Dorsolateral prefrontal cortex (tissue), 122 donors: ENCODE measurements at places on chromosomes 4 and X.

- no peak for DNase-seq
Observed at GRCh38 chrX:119942173-119942819, 1.3 kb downstream of the NKAP start.

DNA sequence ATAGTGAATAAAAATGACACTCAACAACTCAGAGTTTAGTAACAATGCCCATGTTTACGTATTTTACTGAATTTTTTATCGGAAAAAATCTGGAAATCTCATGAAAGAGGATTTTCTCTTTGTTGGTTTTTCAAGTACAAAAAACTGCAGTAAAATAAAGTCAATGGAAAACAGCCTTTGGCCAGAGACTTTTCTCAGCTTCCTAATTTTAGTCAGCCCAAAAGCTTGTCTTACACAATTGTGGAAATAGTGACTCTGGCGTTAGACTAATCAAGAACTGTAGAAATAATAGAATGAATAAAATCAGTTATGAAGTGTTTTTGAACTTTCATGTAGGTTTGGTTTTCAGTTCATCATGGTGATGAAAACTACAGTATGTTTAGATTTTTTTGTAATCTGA lies 234.7 kb downstream of the DKK2 start:
- DNase-seq: no peak

- no peak for DNase-seq
Observed at GRCh38 chr4:39435659-39436563, 22.8 kb downstream of the RPL9 start.

DNA sequence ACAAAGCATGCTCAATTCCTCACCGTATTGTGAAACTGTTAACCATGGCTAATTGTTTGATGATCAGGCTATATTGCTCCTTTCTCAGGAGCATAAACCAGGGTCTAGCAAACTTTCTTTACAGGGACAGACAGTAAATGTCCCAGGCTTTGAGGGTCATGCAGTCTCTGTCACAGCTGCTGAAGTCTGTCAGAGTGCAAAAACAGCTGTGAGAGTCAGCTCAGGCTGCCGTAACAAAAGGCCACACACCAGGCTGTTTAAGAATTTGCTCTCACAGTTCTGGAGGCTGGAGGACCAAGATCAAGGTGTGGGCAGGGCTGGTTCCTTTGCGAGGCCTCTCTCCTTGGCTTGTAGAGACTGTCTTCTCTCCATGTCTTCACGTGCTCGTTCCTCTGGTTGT lies 75.6 kb downstream of the GPR143 start:
- DNase-seq: no peak

GRCh38 chrX:11760958-11761357 lies 2.9 kb downstream of the MSL3 start:
- no peak for DNase-seq

- DNase-seq: no peak
Observed at GRCh38 chrX:117838581-117839331, 277.9 kb downstream of the KLHL13 start.

DNA sequence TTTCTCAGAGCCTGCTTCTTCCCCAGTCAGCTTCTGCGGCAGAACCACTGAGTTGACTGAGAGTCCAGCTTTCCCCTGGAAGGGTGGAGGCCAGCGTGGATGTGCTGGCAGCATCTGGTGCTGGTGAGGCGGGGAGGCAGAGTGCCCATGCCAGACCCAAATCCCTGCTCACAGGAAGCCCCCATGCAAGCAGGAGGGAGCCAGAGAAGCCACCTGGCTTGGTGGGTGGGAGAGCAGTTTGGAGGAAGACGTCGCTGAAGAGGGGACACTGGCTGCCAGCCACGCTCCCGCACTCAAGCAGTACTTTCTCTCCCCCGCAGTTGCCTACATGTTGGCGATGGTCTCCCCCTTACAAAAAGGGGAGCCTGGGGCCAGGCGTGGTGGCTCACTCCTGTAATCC lies 6.0 kb downstream of the PDZD4 start:
- DNase-seq: no peak

DNA sequence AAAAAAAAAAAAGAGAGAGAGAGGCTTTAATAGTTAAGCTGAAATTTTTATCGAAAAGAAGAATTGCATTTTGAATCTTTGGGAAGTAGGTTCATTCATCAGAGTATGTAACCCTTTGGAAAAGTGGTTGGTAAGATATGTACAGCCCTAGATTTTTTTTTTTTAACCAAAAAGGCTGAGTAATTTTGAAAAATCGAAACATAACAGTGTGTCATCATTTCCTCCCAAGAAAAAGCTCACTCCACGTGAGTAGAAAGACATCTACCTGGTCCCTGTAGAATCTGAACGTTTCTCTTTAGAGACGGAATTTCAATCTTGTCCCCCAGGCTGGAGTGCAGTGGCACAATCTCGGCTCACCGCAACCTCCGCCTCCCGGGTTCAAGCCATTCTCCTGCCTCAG lies 16.2 kb downstream of the SHOX start:
- no peak for DNase-seq

GRCh38 chr4:142331132-142331531 lies 515.0 kb downstream of the INPP4B start:
- no peak for DNase-seq

DNA sequence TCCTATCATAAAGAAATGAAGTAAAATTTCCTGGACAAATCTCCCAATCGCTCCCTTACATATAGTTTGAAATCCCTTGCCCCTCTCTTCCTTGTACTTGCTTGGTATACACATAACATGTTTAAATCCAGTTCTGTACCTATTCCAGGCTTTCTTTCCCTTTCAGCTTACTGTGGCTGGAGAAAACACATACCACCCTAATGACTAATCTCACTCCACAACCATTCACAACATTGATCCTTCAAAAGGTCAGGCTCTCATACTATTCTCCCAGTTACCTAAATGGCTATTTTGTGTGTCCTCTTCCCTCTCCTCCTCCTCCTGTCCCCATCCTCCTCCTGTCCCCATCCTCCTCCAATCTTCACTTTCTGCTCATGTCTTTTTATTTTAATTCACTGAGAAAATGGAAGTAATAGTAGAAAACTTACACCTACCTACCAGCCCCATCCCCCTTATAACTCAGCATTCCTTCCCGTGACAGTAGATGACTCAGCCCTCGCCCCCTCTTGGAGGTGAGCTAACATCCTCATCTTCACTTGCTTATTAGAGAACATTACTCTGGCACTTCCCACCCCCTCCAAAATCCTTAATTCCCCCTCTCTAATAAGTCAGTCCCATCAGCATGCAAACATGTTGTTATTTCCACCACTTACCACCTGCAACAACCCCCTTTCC lies 77.5 kb downstream of the IL15 start:
- no peak for DNase-seq

GRCh38 chr4:5079581-5079980 lies 28.3 kb downstream of the STK32B start:
- no peak for DNase-seq

DNA sequence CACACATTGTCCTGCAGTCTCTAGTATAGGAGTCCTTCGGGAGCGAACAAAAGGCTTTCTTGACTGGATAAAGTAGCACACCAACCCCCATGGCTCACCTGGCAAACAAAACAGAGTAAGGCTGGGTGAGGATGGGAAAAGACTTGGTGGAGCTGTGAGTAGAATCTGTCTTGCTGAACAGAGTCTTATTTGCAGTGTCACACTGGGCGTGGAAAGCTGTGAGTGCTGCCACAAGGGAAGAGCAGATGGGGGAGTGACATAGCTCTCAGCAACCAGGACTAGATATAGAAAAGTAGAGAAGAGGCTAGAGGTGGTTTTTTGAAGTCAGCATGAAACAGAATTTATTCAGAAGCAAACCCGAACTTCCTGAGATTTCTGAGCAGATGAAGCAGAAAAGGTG lies 137.2 kb upstream of the ESX1 start:
- no peak for DNase-seq

DNA sequence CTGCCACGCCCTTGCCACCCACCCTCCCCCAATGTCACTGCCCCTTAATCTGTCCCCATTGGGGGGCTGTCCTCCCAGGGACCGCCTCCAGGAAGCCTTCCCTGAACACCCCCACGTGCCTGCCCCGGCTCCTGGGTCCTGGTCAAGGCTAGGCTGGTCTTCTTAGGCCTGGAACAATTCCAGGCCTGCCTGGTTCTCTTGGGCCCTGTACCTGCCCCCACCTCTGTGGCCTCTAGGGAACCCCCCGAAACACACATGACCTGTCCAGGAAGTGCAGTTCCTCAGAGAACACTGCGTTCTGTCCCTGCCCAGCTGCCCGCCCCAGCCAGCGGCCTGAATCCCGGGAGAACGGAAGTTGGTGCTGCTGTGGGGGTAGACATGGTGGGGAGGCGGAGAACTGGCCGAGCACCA lies 5.1 kb downstream of the MXD4 start:
- DNase-seq: peak; percentile 27

DNA sequence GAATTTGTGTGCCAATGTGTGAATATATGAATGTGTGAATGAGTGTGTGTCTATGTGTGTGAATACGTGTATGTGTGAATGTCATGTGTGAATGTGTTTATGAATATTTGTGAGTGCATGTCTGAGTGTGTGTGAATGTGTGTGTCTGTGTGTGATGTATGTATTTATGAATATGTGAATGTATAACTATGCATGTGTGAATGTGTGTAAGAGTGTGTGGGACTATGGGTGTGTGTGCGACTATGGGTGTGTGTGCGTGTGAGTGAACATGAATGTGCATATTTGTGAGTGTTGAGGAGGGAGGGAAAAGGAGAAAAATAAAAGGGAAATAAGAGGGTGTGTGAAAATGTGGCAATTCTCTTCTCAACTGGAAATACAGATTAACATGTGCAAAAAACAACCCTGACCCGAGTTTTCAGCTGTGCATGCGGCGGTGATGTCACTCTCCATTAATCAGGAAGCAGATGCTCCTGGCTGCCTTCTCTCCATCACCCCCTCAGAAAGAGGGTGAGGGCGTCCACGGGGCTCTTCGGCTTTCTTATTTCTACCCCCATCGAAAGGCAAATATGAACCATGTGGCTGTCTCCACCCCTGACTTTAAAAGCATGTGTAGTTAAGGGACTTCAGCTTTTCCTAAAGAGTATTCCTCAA lies 219.8 kb downstream of the MAML3 start:
- DNase-seq: no peak

GRCh38 chr4:89715631-89716030 lies 121.3 kb downstream of the SNCA start:
- DNase-seq: no peak

GRCh38 chr4:72243641-72244040 lies 211.8 kb downstream of the NPFFR2 start:
- DNase-seq: no peak

DNA sequence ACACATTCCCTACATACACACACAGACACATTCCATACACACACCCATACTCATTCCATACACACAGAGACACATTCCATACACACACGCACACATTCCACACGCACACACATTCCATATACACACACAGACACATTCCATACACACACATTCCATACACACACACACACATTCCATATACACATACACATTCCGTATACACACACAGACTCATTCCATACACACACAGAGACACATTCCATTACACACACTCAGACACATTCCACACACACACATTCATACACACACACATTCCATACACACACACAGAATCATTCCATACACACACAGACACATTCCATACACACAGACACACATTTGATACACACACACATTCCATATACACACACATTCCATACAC lies 15.2 kb downstream of the LINC00632 start:
- DNase-seq: no peak

GRCh38 chrX:13283950-13284546 lies 35.8 kb downstream of the ATXN3L start:
- DNase-seq: no peak

GRCh38 chr4:79651456-79651855 lies 243.4 kb upstream of the GK2 start:
- no peak for DNase-seq

DNA sequence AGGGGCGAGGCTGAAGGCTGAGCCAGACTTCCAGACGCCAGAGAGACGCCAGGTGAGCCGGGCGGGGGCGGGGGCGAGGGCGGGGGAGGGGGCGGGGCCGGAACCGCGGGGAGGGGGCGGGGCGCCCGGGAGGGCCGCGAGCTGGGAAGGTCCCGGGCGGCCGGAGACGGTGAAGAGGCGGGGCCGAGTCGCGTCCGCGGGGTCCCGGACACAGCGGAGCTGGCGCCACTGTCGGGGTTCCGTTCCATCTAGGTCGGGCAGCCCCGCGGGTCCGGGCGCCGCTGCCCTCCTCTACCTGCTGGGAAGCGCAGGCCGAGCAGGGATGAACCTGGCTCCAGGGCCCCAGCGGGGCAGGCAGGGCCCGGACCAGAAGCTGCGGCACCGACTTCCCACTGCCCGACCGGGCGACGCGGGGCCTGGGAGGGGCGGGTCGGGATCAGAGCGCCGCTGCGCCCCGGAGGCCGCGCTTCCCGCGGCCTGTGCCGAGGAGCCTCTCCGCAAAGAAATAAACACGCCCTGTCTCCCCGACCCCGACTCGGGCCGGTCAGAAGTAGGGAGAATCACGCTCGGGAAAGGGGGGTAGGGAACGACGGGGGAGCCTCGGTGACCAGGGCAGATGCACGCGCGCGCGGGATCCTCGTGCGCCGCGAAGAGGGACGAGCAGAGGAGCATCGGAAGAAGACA lies 10.6 kb downstream of the HMX1 start:
- DNase-seq: no peak

GRCh38 chrX:70453024-70453618 lies 8.5 kb downstream of the DLG3 start:
- DNase-seq: no peak

DNA sequence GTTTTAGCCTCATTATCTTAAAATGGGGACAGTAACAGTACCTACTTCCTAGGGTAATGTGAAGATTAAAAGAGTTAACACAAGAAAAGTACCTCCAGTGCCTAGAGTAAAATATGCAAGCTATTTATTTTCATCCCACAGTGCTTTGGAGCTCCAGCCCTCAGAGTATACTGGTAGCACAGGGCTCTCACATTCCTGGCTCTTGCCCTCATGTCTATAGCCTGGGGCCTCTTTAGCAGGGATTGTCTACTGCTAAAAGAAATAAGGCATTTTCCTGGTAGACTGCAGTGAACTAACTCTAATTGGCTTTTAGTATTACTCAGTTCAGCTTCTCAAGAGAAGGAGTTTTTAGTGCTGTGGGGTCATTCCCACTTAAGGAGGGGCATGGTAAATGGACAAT lies 60.8 kb downstream of the RRAGB start:
- DNase-seq: no peak

GRCh38 chrX:45806410-45807121 lies 605.9 kb upstream of the DIPK2B start:
- no peak for DNase-seq

DNA sequence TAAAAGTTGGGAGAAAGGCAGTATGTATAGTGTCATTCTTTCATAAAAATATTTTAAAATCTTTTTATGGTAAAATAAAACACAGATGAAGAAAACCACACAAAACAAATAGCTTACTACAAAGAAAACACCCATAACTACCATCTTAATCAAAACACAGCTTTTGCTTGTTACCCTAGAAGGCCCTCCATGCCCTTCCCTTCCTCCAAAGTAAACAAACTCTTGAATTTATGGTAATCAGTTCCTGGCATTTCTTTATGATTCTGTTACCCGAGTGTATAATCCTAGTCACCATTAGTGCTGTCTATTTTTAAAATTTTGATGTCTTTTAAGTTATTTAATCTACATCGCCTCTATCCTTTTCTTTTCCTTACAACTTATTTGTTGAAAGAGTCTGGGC lies 170.9 kb downstream of the APBB2 start:
- no peak for DNase-seq

- no peak for DNase-seq
Observed at GRCh38 chr4:18858229-18858922, 836.8 kb upstream of the LCORL start.

- DNase-seq: no peak
Observed at GRCh38 chr4:1019320-1019719, 7.9 kb downstream of the FGFRL1 start.

GRCh38 chr4:84035568-84035967 lies 463.5 kb downstream of the NKX6-1 start:
- DNase-seq: no peak

- DNase-seq: no peak
Observed at GRCh38 chrX:47231167-47231566, 1.6 kb upstream of the USP11 start.
